Left hindlimb (tissue), 1 donor: ENCODE measurements at places on chromosomes 16 and 17.

DNA sequence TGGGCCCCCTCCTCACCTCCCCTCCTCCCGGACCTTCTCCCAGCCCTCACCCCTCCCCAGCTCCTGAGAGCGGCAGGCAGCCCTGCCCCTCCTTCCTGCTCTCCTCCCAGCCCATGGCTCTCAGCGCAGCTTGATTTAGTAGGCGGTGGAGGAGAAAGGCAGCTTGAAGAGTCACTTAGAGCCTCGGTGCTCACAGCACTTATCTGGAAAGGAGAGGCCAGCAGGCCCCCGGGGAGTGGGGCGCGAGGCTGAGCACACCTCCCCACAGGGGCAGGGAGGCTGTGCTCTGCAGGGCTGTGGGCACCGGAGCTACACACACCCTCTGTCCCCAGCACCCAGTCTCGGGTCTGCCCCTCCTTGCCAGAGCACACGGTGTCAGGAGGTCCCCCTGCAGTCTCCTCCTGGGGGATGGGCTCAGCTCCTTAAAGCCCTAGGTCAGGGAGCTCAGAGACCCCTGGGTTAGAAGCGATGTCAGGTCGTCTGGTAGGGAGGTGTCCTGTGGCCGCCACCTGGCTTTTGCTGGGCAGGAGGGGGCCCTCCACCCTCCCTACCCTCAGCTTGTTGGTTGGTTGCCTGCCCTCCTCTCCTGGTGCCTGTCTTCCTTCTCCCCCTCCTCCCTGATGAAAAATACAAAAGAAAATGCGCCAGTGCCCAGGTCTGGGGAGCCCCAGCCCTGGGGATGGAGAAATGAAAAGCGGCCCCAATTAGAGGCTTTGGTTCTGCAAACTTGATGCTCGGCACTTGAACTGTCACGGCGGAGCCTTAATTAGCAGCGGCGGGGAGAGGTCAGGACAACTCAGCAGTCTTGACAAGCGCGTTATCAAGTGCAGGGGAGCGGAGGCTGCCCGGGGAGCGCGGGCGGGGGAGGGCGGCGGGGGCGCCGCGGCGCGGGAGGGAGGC is 151.1 kb upstream of the GSE1 start:
- DNase-seq, result peak; percentile 62

DNA sequence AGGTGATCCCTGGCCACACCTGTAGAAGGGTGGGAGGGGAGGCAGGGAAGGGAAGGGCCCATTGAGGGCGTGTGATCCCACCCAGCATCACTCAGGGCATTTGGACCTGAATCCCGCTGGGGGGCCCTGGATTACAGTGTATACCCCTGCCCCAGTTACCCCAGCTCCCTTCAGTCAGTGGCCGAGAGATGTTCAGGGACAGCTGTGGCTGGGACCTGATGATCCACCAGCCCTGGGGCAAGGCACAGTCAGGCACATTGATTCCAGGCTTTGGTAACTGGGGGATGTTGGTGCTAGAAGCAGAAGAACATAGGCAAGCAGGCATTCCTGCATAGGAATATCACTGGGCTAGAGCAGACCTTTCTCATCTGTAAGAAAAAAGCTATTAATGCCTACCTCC is 170.3 kb downstream of the FOXL1 start:
- DNase-seq, result no peak

DNA sequence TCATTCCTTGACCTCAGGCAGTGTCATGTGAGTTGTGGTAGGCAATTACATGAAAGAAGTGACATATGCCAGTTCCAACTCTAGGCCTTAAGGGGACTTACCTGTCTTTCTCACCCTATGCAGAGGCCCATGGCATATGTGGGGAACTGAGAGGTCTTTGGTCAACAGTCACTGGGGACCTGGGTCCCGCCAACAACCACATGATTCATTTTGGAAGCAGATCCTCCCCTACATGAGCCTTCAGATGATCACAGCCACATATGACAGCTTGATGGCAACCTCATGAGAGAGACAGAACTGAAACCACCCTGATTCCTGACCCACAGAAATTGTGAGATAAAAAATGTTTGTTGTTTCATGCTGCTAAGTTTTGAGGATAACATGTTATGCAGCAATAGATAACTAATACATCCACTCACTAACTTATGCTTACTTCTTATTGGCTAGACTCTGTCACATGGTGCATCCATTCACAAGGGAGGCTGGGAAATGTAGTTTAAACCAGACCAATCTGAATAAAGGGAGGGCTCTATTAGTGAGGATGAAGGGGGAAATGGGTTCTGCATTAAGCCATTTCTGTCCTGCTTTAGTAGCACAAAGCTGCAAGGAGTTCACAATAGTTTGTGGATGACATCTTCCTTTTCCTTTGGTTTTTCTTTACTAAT is 298.2 kb downstream of the HAPSTR1 start:
- DNase-seq, result no peak

DNA sequence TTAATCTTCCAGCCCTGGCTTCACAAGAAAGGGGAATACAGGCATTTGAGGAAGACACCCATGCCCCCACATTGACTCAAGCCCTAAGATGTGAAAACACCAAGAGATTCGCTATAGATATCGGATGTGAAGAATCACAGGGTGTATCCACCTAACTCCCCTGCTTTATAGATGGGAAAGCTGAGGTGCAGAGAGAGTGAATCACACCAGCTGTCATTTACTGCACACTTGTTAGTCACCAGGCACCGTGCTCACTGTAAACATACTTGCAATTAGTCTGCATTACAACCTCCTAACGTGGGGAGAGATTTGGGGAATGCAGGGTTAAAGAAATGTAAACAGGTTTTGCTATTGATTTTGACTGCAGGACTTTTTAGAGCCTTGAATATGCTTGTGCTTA is 325.5 kb downstream of the C16orf95 start:
- DNase-seq, result no peak

DNA sequence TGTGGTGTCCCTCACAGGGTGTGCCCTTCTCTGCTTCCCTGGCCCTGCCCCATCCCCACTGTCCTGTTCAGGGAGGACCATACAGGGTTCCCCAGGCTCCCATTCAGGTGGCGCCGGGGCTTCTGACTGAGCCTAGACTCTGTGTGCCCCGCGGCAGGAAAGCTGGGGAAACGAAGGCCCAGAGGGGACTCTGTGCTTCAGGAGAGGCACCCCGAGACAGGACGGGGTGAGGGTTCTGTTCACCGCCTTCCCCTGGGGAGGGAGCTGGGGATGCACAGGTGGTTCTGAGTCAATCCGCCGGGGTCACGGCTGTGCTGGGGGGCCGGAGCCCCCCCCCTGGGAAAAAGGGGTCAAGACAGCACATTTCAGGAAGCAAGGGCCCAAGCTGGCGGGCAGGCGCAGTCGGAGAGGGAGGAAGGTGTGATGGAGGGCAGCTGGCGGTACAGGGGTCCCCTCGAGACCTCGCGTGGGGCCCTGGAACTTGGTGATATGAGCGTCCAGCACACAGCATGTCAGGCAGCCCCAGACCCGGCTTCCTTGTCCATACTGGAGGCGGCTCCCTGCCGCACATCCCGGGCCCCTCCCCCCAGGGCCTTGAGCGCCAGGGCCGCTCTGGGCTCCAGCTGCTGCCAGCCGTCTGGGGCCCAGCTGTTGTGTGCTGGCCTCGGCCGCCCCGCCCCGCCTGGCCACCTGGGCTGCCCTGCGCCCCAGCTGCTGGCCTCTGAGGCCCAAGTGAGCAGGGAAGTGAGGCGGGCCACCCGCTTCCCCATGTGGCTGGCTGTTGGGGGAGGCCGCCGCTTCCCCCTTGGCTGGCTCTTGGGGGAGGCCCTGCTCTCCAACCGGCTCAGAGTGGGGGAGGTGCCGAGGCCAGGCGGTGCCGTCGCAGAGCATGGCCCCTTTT is 5.6 kb upstream of the NOTUM start:
- peak; percentile 86 for DNase-seq

DNA sequence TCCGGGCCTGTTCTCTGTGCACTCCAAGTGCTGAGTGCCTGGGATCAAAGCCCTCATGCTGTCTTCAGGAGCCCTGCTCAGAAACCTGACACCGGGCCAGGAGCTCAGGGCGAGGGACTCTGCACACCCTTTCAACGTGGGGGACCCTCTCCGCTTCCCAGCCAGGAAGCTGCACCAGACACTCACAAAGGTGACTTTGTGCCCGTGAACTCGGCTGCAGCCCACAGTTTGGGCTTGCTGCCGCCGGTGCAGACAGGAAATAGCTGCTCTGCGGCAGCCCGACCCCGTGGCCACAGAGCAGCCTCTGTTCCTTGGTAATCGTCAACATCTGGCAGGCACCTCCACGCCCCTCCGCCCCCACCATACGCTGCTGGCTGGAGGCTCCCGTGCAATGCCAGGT is 93.4 kb upstream of the METRNL start:
- peak; percentile 87 for DNase-seq

DNA sequence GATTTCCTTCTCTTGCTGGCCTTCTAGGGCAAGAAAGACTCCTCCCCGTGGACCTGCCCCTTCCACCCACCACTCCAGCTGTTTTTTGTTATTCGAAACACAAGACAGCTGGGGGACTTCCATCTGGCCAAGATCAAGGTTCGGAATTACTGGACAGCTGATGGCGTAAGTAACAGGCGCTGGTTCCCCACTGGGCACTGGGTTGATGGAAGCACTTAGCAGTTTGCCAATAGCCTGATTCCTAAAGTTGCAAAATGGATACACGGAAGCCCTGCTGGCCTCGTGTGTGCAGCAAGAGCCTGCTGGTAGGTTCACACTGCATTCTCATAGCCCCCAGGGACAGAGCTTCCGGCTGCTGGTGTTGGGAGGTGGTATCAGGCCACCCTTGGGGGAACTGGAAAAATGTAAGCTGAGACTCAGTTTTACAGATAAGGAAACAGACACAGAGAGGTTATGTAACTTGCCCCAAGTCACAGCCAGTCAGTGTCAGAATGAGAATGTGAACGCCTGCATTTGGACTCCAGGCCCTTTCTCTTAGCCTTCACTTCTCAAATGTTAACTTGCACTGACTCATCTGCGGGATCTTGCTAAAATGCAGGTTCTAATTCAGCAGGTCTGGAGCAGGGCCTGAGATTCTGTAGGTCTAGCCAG is 171.7 kb downstream of the KATNIP start:
- peak; percentile 72 for DNase-seq

DNA sequence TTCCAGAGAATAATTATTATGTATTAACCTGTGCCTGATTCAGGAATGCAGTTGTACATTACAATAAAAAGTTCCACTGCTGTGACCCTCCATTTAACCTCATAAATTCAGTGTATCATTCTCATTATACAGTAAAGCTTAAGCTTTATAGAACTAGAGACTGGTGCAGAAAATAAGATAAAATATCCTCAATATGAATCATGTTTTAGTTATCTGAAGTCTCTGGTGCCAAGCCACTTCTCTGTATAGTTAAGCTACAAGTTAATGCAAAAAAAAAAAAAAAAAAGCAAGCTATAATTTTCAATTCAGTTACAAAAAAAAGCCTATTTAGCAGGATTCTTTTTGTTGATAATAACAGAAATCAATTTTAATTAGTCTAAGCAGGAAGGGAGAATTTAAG is 22.4 kb upstream of the SMIM36 start:
- DNase-seq, result no peak

DNA sequence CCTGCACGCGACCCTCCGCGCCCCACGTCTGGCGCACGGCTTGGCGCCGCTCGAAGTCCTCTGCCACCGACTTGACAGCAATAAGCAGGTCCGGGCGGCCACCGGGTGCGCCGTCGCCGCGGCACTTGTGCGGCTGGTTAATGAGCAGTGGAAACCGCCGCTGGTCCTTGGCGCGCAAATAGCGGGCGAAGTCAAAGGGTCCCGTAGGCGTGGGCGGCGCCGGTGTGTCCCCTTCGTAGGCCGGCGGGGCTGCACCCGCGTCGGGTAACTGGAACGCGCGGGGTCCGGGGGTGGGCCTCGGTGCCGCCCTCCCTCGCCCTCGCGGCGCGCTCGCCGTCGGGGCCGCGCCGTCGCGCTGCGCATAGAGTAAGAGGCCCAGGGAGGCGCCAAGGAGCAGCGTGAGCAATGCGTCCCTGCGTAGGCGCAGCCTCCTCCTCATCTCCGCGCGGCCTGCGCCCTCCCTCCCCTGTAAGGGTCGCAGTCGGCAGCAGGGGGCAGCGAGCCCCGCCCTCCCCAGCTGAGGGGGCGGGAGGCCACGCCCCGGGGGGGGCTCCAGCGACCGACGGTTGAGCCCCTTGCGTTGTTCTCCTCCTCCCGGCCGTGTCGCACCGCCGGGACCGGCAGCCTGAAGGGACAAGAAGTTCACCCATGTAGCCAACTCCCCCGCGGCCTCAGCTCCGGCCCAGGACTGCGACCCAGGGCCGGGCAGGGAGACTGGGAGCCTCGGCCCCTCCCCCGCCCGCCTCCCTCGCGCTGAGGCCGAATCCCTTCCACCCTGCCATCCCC is 558 bp downstream of the B3GNT9 start:
- DNase-seq, result peak; percentile 86

- DNase-seq, result no peak
These were observed 602.5 kb upstream of the SALL1 start for GRCh38 chr16:51753467-51754127.

- DNase-seq, result no peak
These were observed 21.2 kb downstream of the CDC42EP4 start for GRCh38 chr17:73290399-73291259.

DNA sequence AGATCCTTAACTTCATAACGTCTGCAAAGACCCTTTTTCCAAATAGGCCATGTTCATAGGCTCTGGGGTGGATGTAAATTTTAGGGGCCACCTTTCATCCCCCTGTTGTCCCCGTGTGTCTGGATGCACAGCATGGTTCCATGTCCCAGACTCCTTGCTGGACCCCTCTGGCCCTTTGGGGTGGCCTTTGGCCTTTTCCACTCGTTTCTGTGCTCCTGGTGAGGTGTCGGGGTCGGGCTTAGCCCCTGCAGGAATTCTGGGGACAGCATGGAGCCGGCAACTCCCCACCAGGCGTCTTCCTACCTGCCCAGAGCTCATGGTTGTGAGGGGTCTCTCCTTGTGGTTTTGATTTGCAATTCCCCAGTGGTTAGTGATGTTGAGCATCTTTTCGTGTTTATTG is 183.5 kb downstream of the SEC14L1 start:
- no peak for DNase-seq

DNA sequence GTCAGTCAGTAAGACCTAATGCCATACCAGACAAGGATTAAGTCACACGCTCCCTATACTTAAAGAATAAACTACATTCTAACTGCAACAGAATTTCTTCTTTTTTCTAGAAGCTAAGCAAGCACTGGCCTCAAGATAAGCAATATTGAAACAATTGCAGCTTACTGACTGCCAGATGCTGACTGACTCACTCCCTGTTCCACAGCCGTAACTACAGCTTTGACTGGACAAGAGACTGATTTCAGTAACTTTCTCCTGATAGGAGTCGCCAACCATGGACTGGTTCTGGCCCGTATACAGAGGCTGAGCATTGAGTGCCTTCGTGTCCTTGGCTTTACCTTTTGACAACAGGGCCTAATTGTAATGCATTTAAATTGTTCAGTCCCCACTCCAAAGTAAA is 67.9 kb downstream of the TRIM37 start:
- DNase-seq, result no peak

GRCh38 chr16:82995924-82996441 is 369.2 kb downstream of the CDH13 start:
- no peak for DNase-seq
